Activated T-cell treated with anti-CD3 and anti-CD28 coated beads for 4 hours (primary cell): ENCODE measurements at places on chromosomes 1 and 21.

GRCh38 chr1:10525208-10525607, 50.5 kb downstream of the PEX14 start:
- no peak for DNase-seq

GRCh38 chr21:38358098-38358497, 101.3 kb downstream of the KCNJ15 start:
- DNase-seq, result no peak

DNA sequence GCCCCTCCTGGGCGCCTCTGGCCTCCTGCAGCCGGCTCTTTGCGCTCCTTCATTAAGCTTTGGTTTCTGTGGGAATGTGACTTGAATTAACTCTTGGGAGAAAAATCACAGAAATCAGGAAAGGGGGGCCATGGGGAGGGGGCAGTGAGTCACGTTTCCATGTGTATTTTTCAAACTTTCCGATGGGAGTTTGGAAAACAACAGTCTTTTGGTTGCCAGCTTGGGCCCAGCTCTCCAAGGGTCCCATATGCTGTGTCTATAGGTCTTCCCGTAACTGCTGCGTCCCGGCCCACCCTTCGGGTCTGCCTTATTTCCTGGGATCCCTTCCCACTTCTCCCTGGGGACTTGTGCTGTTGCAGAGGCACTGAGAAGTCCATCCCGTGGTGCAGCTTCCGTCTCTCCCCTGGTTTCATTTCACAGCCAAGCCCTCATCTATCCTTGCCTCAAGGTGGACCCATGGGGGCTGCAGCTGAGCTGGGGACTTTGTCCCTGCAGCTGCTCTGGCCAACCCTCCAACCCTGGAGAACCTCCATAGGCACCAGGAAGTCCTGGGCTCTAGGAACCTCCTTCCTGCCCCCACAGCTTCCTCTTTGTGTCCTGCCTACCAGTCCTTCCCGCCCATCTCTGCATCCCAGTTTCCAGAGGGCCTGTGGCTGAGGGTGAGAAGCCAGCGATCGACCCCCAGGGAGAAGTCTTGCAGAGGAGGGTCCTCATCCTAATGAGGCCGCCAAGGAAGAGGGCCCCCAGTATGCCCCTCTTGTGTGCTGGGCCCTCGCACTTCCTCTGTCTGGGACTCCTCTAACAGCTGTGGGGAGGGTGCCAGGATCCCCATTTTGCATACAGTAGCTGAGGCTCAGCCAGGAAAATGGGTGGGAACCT, 11.6 kb upstream of the LMNA start:
- no peak for DNase-seq

- DNase-seq, result no peak
Observed at GRCh38 chr1:43135857-43136781, 36.0 kb downstream of the EBNA1BP2 start.

- DNase-seq, result no peak
Observed at GRCh38 chr1:176785791-176786190, 322.8 kb downstream of the PAPPA2 start.

DNA sequence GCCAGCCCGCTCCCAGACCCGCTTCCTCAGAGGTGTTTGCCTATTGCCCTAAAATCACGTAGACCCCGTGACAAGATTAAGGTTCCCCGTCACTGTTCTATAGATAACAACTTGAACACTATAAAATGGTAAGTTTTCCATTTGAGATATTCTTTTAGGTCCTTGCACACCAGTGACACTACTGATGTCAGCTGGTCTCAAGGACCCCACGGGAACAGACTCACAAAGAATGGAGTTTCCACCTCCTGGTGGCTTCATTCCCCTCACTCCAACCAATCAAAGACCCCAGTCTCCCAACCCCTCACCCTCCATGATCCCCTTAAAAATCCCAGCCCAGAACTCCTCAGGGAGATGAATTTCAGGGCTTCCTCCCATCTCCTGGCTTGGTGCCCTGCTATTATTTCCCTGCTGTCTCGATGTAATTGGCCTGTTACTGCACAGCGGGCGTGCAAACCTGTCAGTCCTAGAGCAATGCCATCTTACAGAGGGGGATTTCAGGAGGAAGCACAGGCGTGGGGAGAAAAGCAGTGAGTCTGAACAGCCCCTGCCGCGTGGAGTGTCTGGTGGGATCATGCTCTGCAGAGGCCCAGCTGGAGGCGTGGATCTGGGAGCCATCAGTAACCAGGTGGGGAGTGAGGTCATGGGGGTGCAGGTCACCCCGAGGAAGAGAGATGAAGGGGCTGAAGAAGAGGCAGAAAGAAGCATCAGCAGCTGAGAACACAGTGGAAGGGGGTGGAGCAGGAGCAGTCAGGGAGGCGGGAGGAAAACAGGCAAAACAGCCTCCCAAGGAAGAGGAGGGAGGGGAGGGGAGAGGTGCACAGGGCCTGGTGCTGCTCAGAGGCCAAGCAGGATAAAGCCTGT, 35.1 kb upstream of the LBR start:
- no peak for DNase-seq

GRCh38 chr1:228792601-228793000, 57.3 kb downstream of the RHOU start:
- DNase-seq, result no peak

DNA sequence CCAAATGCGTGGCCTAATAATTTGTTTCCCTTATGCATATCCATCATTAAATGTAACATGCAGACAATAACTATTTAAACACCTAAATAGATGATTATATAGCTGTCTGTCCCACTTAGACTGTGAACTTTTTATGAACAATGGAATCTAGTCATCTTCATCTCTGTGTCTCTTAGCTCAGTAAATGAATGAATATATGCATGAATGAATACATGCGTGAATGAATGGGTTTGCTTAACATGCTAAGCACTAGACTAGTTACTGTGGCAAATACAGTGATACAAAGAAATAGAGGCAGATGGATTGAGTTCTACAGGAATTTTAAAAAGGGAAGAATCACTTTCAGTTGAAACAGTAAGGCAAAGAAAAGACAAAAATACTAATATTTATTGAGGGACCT, 232.0 kb downstream of the FGGY start:
- DNase-seq, result no peak
